Stimulated activated CD8-positive, alpha-beta memory T cell treated with anti-CD3 and anti-CD28 coated beads, Interleukin-2, amount 100 ng/mL, for 1 hour (primary cell): ENCODE measurements at places on chromosomes 16 and 17.

DNA sequence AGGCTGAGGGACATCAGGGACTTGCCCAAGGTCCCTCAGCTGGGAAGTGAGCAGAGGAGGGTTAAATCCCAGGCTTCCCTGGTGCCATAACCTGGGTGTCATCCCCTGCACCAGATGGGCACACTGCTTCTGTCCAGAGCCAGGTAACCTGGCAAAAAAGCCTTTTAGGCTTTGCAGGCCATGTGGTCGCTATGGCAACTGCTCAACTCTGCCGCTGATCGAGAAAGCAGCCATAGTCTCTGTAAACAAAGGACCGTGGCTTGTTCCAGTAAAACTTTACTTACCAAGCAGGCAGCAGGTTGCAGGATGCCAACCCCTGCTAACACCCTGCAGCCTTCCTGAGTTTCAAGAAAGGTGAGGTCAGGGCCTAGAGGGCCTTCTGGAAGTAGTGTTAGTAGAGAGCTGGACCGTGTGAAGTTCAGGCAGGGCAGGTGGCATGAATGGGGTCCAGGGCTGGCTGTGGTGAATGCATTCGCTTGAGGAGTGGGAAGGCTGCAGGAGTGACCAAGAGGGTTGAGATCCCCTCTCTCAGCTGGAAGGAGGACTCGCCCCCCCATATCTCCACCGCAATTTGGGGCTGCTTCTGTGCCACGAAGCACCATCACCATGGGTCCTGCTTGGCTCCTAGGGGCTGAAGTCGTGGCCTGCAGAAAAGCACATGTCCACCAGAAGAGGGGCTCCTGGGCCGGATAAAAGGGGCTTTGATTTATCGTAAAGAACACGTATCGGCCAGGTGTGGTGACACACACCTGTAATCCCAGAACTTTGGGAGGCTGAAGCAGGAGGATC, 91.3 kb downstream of the SOCS1 start:
- no peak for DNase-seq

DNA sequence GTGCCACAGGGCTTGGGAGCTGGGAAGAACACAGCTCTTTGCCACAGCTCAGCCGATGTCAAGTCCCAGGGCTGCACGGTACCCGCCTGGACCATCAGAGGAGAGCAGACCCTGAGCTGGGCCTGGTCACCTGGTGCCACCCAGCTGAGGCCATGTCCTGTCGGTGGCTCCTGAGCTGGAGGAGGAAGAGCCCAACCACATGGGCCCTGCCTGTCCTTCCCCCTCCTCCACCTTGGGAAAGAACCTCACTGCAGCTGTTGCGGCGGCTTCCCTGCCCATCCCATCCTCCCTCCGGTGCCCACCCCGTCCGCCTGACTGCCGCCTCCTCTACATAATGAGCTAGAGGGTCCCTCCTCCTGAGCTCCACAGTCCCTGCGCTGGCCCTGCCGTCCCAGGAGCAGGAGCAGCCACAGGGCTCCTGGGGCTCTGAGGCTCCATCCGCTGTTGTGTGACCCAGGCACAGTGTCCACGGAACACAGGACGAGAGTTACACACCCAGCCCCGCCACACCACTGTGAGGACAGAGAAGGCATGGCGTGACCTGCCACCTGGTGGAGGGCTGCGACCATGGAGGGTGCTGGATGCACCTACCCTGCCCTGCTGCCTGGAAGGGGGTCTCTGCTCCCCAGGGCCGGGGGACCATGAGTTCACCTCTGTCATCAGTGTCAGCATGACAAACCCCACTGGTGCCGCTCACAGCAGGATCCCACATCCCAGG, 21.4 kb upstream of the CHMP6 start:
- DNase-seq = no peak

GRCh38 chr17:4934173-4934979, 2.3 kb downstream of the GP1BA start:
- DNase-seq = no peak

- no peak for DNase-seq
Measured at GRCh38 chr17:45087504-45087975, 26.4 kb downstream of the NMT1 start.

DNA sequence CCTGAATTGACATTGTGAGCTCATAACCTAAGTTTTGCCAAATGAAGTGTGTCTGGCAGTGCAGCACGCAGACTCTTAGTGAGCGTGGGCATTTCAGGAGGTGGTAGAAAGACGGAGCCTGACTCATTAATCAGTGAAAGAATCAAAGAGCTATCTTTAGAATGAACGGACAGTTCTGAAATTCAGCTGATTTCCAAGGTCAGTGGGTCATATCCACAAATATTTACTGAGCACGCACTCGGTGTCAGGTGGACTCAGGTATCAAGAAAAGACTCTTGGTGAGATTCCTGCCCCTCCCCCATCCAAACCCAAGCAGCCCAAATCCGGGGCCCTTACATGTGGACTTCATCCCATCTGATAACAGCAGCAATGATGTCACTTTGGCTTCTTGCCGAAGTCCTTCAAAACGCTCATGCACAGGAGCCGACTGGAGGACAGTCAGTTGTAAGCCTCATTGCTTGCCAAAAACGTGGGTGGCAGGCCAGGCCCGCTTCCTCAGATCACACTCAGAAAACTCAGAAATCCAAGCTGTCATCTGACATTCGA, 185.8 kb downstream of the HS3ST3A1 start:
- no peak for DNase-seq
